ENCODE measurements at places on chromosomes 3 and 15.

DNA sequence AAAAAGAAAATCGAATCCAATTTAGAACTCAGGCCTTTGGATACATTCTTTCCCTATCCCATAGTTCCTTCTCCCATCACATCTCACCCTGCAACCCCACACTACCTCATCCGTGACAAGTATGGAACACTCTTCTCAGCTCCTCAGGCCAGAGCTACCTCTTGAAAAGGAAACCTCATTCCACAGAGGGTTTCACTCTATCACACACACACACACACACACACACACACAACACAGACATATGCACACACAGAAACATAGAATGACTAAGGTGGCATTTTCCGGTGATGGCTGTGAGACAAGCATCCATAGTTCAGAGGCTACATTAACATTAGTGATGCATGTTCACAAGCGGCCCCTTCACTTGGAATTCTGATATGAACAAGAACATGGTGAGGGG lies 122.0 kb upstream of the HES1 start:
- DNase-seq, result no peak

DNA sequence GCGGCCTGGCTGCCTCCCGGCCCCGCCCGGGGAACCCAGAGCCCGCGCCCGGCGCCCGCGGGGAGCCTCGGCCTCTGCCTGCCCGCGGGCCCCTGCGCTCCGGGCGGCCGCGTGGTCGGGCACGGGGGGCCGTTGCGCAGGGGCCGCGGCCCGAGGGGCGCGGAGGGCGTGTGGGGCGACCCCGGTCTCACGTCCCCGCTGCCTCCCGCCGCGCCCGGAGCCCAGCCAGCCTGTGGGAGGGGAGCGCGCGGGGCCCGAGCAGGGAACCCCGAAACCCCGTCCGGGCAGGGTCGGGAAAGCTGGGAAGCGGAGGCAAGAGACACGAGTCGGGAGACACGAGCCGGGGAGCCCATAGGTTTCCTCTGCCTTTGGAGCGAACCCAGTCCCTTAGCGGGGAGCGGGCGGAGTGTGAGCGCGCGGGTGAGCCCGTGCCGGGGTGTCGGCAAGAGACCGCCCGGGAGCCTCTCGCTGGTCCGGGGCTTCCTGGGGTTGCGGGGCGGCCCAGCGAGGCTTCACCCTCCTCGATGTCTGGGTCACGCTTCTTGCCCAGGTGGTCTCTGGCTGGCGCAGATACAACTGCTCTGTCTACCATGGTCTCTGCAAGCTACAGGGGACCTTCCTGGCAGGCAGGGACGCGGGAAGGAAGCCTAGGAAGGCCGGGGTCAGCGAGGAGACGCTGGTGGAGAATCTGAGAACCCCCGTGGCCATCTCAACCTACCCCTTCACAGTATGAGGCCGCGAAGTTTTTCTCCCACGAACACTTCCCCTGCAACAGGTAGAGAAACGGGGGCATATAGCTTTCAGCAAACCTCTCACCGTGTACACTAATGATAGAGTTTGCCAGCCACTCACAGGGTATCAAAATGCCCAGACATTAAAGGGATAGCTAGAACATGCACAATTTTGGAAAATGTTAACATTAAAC lies 586 bp downstream of the LRRK1 start:
- DNase-seq, result peak; percentile 24

- DNase-seq, result no peak
These were observed 193.6 kb upstream of the SATB1 start for GRCh38 chr3:18618723-18619122.

GRCh38 chr15:50046159-50046558 lies 72.9 kb downstream of the ATP8B4 start:
- no peak for DNase-seq

DNA sequence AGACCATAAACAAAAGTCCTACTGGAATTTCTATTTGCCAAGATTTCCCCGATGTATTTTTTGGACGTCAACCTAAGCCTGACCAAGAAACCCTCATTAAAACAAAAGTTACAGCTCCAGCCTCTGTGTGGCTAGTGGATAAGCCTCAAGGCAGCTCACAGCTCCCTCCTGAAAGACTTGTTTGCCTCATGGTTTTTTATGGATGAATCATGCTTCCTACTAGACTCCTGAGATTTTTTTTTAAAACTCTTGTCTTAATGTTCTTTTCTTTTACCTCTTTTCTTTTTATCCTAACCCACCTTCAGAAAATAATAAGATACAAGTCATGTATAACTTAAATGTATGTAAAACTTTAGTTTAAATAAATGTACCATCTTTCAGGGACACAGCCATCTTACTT lies 52.4 kb downstream of the SUCNR1 start:
- no peak for DNase-seq

DNA sequence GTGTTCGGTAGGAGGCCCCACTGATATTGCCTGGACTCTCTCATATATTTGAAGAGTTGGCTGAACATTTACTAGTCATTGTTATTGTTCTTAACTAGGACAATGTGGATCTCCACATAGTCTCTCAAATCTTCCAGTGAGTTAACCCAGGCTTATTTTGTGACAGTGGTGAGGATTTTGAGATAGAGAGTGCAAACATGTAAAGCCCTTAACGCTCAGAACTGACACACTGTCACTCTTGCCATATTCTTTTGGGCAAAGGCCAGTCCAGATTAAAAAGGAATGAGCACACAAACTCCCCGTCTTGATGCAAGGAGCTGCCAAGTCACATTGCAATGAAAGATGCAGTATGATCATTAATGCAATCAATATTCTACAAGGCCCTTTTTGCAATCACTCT lies 431.9 kb upstream of the AZI2 start:
- DNase-seq, result no peak

GRCh38 chr15:68666120-68666811 lies 87.5 kb downstream of the CORO2B start:
- no peak for DNase-seq
